ENCODE measurements at places on chromosomes 5 and 9. TPM values are rescaled to one million over a fixed set of nuclear protein-coding genes. Genes with fewer than 3 reads are reported as not detected.

The GRAMD2B gene
- 12.1 TPM for total RNA-seq

The COL15A1 gene
- total RNA-seq = 7.6 TPM

The CDH9 gene
- not detected for total RNA-seq

The DDX4 gene
- not detected for total RNA-seq

The PHF24 gene
- total RNA-seq = not detected

The GPX8 gene
- 42.9 TPM for total RNA-seq

The FOXD4 gene
- total RNA-seq = 1.4 TPM

The FOXD4L4 gene
- total RNA-seq = 0.59 TPM

The GARNL3 gene
- 4.6 TPM for total RNA-seq

- H3K4me1 ChIP-seq = no peaks in the 10 kb centered on the region
- peak; percentile 2 for DNase-seq
- H3K4me3 ChIP-seq = no peak overlapping the region
- no peaks in the 10 kb centered on the region for H3K27me3 ChIP-seq
- no peaks in the 10 kb centered on the region for H3K36me3 ChIP-seq
Measured at GRCh38 chr5:64883912-64884311, 115.2 kb downstream of the CWC27 start.

DNA sequence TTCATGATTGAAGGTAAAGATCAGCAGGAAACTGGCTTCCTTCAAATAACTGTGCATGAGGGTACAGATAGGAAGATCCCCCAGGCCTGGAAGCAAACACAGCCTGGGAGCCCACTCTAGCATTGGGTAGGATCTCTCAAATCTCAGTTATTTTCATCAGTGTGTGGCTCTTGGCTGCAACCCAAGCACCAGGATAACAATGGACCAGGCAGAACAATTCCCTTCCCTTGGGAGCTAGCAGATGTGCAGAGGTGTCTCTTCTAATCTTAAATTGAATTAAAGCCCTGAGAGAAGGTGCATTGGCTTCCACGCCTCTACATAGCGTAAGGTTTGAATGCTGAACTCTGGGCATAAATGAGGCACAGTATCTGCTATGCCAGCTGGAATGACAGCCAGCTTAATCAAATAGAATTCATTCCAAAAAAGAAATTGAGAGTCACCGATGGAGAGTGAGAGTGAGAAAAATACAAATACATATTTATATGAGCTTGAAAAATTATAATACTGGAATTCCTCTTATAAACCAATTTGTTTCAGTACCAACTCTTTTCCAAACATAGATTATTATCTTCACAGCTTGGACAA is 957.3 kb downstream of the CDH12 start:
- no peaks in the 10 kb centered on the region for H3K27me3 ChIP-seq
- DNase-seq = no peak
- no peaks in the 10 kb centered on the region for H3K4me1 ChIP-seq
- no peak overlapping the region for H3K4me3 ChIP-seq
- no peak overlapping the region for H3K27ac ChIP-seq

- H3K27ac ChIP-seq = no peak overlapping the region
- no peaks in the 10 kb centered on the region for H3K27me3 ChIP-seq
- no peak overlapping the region for H3K4me3 ChIP-seq
- DNase-seq = no peak
- H3K36me3 ChIP-seq = no peaks in the 10 kb centered on the region
Measured at GRCh38 chr9:96587338-96588315, 32.0 kb downstream of the CDC14B start.

- peak within 1 kb of the TSS; percentile 90 for H3K27ac ChIP-seq
- H3K27me3 ChIP-seq = no peaks in the 10 kb centered on the region
- H3K4me3 ChIP-seq = peak within 1 kb of the TSS; percentile 92
- H3K4me1 ChIP-seq = peaks cover 13% of the 10 kb centered on the region
- H3K36me3 ChIP-seq = 0 out of 2 replicates have a peak, but pooled peaks cover 3% of the 10 kb centered on the region
Measured at GRCh38 chr5:154755361-154756008, at the start of gene LARP1. Gene LARP1, plus strand, starts transcription at chr5:154755377. Its CDS starts 381 bp downstream, at chr5:154755758.

GRCh38 chr5:33319841-33320240 is 120.9 kb upstream of the TARS1 start:
- no peak for DNase-seq
- H3K4me3 ChIP-seq = no peak overlapping the region
- H3K27me3 ChIP-seq = no peaks in the 10 kb centered on the region
- H3K27ac ChIP-seq = no peak overlapping the region

- H3K27me3 ChIP-seq = no peaks in the 10 kb centered on the region
- peaks cover 3% of the 10 kb centered on the region for H3K4me1 ChIP-seq
- H3K4me3 ChIP-seq = no peak overlapping the region
- H3K36me3 ChIP-seq = no peaks in the 10 kb centered on the region
- DNase-seq = peak; percentile 85
- no peak overlapping the region for H3K27ac ChIP-seq
Measured at GRCh38 chr5:82312373-82312856, 34.3 kb upstream of the RPS23 start.

GRCh38 chr5:98593418-98593817 is 180.0 kb upstream of the RGMB start:
- H3K4me3 ChIP-seq = no peak overlapping the region
- H3K27me3 ChIP-seq = no peaks in the 10 kb centered on the region
- H3K27ac ChIP-seq = no peak overlapping the region
- no peaks in the 10 kb centered on the region for H3K36me3 ChIP-seq

GRCh38 chr5:173916233-173916632 is 28.1 kb downstream of the CPEB4 start:
- no peak for DNase-seq
- H3K27ac ChIP-seq = no peak overlapping the region
- H3K36me3 ChIP-seq = no peaks in the 10 kb centered on the region
- H3K27me3 ChIP-seq = no peaks in the 10 kb centered on the region
- H3K4me3 ChIP-seq = no peak overlapping the region

- H3K4me1 ChIP-seq = no peaks in the 10 kb centered on the region
- H3K4me3 ChIP-seq = no peak overlapping the region
- H3K27me3 ChIP-seq = no peaks in the 10 kb centered on the region
- H3K36me3 ChIP-seq = no peaks in the 10 kb centered on the region
Measured at GRCh38 chr5:37071901-37072581, 177.1 kb downstream of the CPLANE1 start.

GRCh38 chr5:79069488-79070349 is at the start of the genes BHMT2 and DMGDH:
Gene BHMT2, plus strand, starts transcription at chr5:79069767. Its CDS starts 16 bp downstream, at chr5:79069783.
Gene DMGDH, minus strand, starts transcription at chr5:79069674. Its CDS starts 54 bp downstream, at chr5:79069620.
- no peak within 1 kb of the TSS for H3K4me3 ChIP-seq
- no peak within 1 kb of the TSS for H3K27ac ChIP-seq
- no peaks in the 10 kb centered on the region for H3K4me1 ChIP-seq
- no peaks in the 10 kb centered on the region for H3K36me3 ChIP-seq

DNA sequence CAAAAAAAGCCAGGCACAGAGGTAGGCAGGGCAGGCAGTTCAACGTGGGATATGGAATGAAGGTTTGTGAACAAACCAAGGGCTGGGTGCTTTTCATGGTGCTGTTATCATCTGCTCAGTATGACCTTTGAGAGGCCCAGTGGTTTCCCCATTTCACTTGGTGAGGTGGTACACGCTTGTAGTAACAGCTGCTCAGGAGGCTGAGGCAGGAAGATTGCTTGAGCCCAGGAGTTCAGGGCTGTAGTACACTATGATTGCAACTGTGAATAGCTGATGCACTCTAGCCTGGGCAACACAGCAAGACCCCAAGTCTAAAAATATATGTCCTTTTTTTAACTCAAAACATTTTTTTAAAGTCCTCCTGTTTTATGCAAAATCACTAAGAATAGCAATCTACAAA is 174.8 kb downstream of the ENC1 start:
- no peak overlapping the region for H3K4me3 ChIP-seq
- no peaks in the 10 kb centered on the region for H3K36me3 ChIP-seq
- no peaks in the 10 kb centered on the region for H3K27me3 ChIP-seq
- no peak overlapping the region for H3K27ac ChIP-seq

- H3K27me3 ChIP-seq = no peaks in the 10 kb centered on the region
- peaks cover 14% of the 10 kb centered on the region for H3K4me1 ChIP-seq
- no peak overlapping the region for H3K4me3 ChIP-seq
- no peak for DNase-seq
- no peak overlapping the region for H3K27ac ChIP-seq
Measured at GRCh38 chr9:121643473-121643872, 8.0 kb upstream of the DAB2IP start.

DNA sequence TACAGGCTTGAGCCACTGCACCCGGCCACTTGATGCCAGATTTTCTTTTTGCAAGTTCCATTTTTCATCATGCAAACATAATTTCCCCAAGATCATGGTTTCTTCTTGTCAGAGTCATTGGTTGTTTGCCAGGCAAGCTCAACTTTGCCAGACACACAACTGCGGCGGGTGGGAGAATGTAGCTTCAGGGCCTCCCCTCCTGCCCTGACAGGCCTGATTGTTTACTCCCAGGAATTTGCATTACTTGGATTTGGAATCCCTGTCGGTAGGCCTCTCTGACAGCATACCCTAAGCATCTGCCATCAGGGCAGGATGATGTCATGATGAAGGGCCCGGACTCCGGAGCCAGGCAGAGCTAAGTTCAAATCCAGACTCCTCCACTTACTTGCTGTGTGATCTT is 15.1 kb downstream of the RPS14 start:
- H3K27ac ChIP-seq = no peak overlapping the region
- no peaks in the 10 kb centered on the region for H3K4me1 ChIP-seq
- no peaks in the 10 kb centered on the region for H3K36me3 ChIP-seq
- DNase-seq = peak; percentile 48

DNA sequence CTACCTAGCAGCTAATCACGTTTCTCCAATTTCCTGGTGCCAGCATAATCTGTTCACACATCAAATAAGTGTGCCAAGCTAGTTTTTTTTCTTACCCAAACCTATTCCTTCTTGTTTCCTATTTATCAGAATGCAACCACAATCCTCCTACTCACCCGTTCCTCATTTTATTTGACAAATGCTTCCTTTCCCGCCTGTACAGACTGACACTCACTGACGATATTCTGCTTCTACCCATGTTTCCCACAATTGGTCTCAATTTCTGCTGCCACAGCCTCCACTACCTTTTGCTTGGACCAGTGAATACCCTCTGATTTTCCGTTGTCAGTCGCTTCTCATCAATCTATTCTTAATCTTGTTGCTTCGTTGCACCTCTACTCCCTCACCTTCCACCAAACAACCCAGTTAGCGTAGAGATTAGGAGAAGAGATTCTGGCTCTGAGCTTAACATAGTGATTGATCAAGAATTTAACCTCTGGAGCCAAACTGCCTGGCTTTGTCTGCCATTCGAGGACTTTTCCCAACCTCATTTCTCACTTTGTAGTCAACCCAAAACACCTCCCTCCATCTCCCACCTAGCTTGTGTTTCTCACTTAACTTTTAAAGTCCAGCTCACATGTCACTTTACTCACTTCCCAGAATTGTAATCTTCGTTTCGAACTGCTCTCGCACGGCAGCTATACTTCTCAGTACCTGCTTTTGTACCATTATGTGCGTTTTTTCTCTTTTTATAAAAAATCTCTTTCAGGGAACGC is 729 bp upstream of the TMEM38B start:
- DNase-seq = peak; percentile 26
- no peak overlapping the region for H3K27ac ChIP-seq
- peak overlapping the region; percentile 91 for H3K4me3 ChIP-seq
- H3K4me1 ChIP-seq = peaks cover 4% of the 10 kb centered on the region
- H3K36me3 ChIP-seq = no peaks in the 10 kb centered on the region

GRCh38 chr5:98121036-98121936 is 652.2 kb upstream of the RGMB start:
- no peaks in the 10 kb centered on the region for H3K4me1 ChIP-seq
- H3K27me3 ChIP-seq = no peaks in the 10 kb centered on the region
- H3K36me3 ChIP-seq = no peaks in the 10 kb centered on the region
- DNase-seq = no peak

DNA sequence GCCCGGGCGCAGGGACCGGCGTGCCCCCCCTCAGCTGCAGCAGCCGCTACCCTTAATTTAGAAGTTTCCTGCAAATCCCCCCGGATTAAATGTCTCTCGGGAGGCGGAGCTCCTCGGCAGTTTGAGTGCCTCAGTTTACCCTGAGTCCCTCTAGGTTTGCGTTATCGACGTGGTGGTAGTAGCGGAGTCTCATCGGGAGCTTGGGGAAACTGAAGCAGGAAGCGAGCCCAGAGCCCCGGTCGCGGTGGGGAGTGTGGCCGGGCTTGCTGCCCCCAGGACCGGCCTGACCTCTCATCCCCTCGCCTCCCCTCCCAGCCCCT is 529 bp upstream of the TPM2 start:
- H3K27ac ChIP-seq = peak overlapping the region; percentile 97
- H3K27me3 ChIP-seq = no peaks in the 10 kb centered on the region
- H3K4me1 ChIP-seq = peaks cover 13% of the 10 kb centered on the region

GRCh38 chr5:76345582-76345981 is 57.5 kb upstream of the IQGAP2 start:
- H3K4me1 ChIP-seq = no peaks in the 10 kb centered on the region
- H3K4me3 ChIP-seq = no peak overlapping the region
- DNase-seq = no peak
- no peak overlapping the region for H3K27ac ChIP-seq
